ENCODE measurements at places on chromosomes 1 and 21. TPM values are rescaled to one million over a fixed set of nuclear protein-coding genes. Genes with fewer than 3 reads are reported as not detected.
A peak's percentile ranks its signal among the peaks of the same experiment; 100 is the strongest.

DNA sequence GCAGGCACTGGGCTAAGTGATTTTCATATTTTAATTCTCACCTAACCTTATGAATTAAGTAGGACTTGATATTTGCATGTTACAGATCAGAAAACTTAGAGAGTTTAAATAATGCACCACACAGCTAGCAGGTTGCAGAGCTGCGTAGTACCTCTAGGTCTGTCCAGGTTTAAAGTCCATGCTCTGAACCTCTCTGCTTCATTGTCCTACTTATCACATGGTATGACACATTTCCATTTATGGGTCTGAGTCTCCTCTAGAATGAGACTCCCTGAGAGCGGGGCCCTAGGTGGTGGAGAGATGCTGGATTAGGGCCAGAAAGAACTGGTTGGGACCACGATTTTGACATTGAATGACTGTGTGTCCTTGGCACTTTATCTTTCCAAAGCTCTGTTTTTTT lies 102.5 kb upstream of the USP24 start:
- no peaks in the 10 kb centered on the region for H3K36me3 ChIP-seq
- peaks cover 12% of the 10 kb centered on the region for H3K4me1 ChIP-seq
- no peak for DNase-seq
- no peak overlapping the region for H3K4me3 ChIP-seq
- no peaks in the 10 kb centered on the region for H3K27me3 ChIP-seq

DNA sequence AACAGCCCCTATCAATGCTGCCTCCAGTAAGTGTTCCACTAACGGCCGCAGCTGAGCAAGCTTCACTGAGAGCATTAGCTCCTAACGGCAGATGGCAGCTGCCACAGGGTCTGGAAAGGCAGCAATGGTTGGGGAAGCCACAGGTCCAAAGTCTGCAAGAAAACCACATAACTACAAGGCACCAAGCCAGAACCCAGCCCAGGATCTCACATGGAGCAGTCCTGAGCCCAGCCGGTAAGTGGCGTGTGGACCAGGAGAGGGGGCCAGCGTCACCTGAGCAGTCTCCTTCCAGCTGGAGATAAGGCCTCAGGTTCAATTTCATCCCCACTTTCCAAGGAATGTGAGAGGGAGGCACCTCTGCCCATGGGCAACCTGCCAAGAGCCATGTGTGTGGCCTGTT lies 13.2 kb downstream of the SYT2 start:
- H3K27me3 ChIP-seq: peaks cover 66% of the 10 kb centered on the region
- no peak for DNase-seq
- H3K36me3 ChIP-seq: no peaks in the 10 kb centered on the region
- no peaks in the 10 kb centered on the region for H3K4me1 ChIP-seq

Gene WNT3A
- total RNA-seq: not detected

DNA sequence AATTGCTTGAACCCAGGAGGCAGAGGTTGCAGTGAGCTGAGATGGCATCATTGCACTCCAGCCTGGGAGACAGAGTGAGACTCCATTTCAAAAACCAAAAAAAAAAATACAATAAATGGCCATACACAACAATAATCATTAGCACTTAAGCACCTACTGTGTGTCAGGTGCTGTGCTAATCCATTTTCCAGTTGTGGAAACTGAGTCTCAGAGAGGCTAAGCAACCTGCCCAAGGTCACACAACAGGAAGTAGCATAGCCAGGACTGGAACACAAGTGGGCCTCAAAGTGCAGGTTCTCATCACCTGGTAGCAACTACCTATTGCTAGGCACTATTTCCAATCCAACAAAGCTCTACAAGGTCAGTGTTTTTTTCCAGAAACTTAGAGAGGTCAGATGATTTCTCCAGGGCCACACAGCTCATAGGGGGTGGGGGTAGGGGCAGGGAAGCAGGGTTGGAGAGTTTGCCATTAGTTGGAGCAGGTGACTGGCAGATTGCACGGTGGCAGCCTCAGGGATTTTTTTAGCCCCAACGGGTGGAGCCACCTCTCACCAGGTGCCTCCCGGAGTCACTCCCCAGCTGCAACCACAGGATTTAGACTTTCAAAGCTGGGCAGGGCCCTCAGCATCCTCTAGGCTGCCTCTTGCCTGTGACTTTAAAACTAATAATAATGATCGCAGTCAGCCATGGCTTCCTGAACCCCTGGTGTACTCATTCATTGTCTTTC lies 52.5 kb upstream of the ID3 start:
- H3K4me1 ChIP-seq: no peaks in the 10 kb centered on the region
- no peaks in the 10 kb centered on the region for H3K27me3 ChIP-seq
- no peaks in the 10 kb centered on the region for H3K36me3 ChIP-seq

Gene PHLDA3
- total RNA-seq: 92.8 TPM

- H3K4me3 ChIP-seq: no peak overlapping the region
- no peaks in the 10 kb centered on the region for H3K36me3 ChIP-seq
- H3K4me1 ChIP-seq: peaks cover 4% of the 10 kb centered on the region
- DNase-seq: no peak
Measured at GRCh38 chr1:2557482-2558400, 1.6 kb downstream of the TNFRSF14 start.

Gene CFAP74
- total RNA-seq: 0.18 TPM

GRCh38 chr1:51744506-51745303 lies 127.8 kb downstream of the OSBPL9 start:
- H3K36me3 ChIP-seq: peaks cover 11% of the 10 kb centered on the region
- H3K27me3 ChIP-seq: no peaks in the 10 kb centered on the region
- no peak for DNase-seq
- H3K4me1 ChIP-seq: peaks cover 25% of the 10 kb centered on the region
- H3K4me3 ChIP-seq: no peak overlapping the region

Gene TOMM40L
- 9.3 TPM for total RNA-seq

GRCh38 chr1:39158327-39159086 lies 46.0 kb upstream of the MACF1 start:
- H3K27me3 ChIP-seq: no peaks in the 10 kb centered on the region
- H3K27ac ChIP-seq: no peak overlapping the region
- no peak for DNase-seq
- peaks cover 29% of the 10 kb centered on the region for H3K4me1 ChIP-seq

Gene PRR9
- not detected for total RNA-seq

- peaks cover 6% of the 10 kb centered on the region for H3K4me1 ChIP-seq
- H3K27me3 ChIP-seq: peaks cover 27% of the 10 kb centered on the region
- no peak overlapping the region for H3K4me3 ChIP-seq
- H3K27ac ChIP-seq: no peak overlapping the region
- no peak for DNase-seq
- H3K36me3 ChIP-seq: no peaks in the 10 kb centered on the region
Measured at GRCh38 chr1:7633506-7634245, 137.4 kb upstream of the VAMP3 start.

- H3K36me3 ChIP-seq: peaks cover 3% of the 10 kb centered on the region
- peak overlapping the region; percentile 82 for H3K27ac ChIP-seq
- no peaks in the 10 kb centered on the region for H3K27me3 ChIP-seq
- no peak for DNase-seq
- peaks cover 63% of the 10 kb centered on the region for H3K4me1 ChIP-seq
- H3K4me3 ChIP-seq: peak overlapping the region; percentile 30
Measured at GRCh38 chr1:6822530-6823359, 37.5 kb downstream of the CAMTA1 start.

DNA sequence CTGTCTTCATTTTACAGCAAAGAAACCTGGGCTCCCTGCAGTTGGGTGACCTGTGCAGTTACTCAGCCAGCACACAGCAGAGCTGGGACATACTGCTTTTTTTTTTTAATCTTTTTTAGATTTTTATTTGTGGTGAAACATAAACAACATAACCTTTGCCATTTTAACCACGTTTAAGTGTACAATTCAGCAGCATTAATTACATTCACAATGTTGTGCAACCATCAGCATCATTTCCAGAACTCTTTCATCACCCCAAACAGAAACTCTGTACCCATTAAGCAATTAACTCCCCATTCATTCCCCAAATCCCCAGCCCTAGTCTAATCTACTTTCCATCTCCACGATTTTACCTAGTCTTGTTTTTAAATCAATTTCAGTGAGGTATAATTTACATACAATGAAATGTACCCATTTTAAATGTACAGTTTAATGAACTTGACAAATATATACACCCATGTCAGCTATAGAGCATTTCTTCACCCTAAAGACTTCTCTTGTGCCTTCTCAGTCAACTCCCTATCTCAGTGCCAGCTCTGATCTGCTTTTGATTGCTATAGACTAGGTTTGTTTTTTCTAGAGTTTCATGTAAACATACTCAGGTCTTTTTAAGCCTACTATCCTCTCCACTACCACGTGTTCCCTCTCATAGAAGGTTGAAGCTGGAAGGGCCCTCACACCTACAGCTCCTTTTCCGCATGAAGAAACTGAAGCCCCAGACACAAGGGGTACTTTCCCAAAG lies 37.8 kb upstream of the C8B start:
- no peaks in the 10 kb centered on the region for H3K36me3 ChIP-seq
- peaks cover 17% of the 10 kb centered on the region for H3K27me3 ChIP-seq
- no peak overlapping the region for H3K27ac ChIP-seq
- peaks cover 6% of the 10 kb centered on the region for H3K4me1 ChIP-seq
- no peak overlapping the region for H3K4me3 ChIP-seq

- no peaks in the 10 kb centered on the region for H3K36me3 ChIP-seq
- H3K4me1 ChIP-seq: peaks cover 25% of the 10 kb centered on the region
- DNase-seq: no peak
- H3K4me3 ChIP-seq: no peak overlapping the region
- peak overlapping the region; percentile 88 for H3K27ac ChIP-seq
Measured at GRCh38 chr1:22221233-22221780, 78.4 kb upstream of the WNT4 start.

DNA sequence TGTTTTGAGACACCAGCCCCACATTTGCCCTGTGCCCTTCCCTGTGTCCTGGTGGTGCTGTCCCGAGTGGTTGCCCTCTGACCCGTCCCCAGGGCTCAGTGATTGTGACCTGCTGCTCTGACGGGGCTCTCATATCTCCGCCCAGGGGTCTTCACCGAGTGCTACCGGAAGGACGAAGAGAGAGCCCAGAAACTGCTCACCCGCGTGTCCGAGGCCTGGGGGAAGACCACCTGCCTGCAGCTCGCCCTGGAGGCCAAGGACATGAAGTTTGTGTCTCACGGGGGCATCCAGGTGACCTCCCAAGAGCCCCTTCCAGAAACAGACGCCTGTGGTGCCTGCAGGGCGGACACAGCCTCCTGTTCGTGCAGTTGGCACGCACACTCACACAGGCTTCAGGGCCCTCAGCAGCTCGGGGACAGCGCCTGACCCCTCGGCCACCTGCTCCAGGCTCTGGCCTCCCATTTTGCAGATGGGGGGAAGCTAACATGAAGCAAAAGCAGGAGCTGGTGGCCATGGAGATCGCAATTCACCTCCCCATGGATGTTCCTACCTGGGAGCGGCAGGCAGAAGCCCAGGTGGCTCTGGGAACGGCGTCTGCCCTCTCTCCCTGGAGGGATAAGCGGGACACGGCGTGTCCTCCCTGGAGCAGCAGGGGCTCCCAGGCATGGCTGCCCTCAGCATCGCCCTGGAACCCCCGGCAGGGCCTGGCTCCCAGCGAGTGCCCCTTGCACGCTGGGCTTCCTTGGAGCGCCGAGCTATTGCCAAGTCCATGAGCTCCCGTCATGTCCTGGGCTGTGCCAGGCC lies 45.9 kb downstream of the TRPM2 start:
- DNase-seq: peak; percentile 29
- no peaks in the 10 kb centered on the region for H3K27me3 ChIP-seq
- no peak overlapping the region for H3K4me3 ChIP-seq
- peaks cover 5% of the 10 kb centered on the region for H3K4me1 ChIP-seq

Gene COL9A2
- total RNA-seq: 49.9 TPM

Gene GABRD
- 0.14 TPM for total RNA-seq

GRCh38 chr1:70210820-70211219 lies 5.4 kb upstream of the LRRC40 start:
- no peak for DNase-seq
- H3K4me1 ChIP-seq: peaks cover 19% of the 10 kb centered on the region
- H3K36me3 ChIP-seq: peaks cover 2% of the 10 kb centered on the region
- H3K4me3 ChIP-seq: no peak overlapping the region

- H3K4me1 ChIP-seq: no peaks in the 10 kb centered on the region
- no peak overlapping the region for H3K4me3 ChIP-seq
- H3K36me3 ChIP-seq: peaks cover 61% of the 10 kb centered on the region
- H3K27me3 ChIP-seq: no peaks in the 10 kb centered on the region
- no peak for DNase-seq
- H3K27ac ChIP-seq: no peak overlapping the region
Measured at GRCh38 chr1:92679980-92680379, 104.9 kb downstream of the EVI5 start.

Gene FCMR
- not detected for total RNA-seq

DNA sequence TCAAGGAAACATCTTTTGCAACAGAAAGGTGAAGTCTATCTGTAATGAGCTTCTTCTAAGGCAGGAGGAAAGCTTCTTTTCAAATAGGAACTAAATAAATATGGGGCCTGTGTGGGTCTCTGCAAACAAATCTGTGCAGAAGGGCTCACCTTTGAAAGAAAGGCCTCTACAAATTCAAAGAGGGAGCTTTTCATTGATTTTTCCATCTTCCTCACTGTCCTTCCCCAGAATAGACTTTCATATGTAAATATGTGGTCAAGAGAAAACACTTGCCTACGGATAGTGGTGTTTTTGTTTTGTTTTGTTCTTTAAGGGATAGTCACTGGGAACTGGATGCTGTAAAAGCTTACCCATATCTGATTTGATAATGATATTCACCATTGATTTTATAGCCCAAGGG lies 223.4 kb downstream of the DSCAM start:
- H3K4me1 ChIP-seq: peaks cover 10% of the 10 kb centered on the region
- DNase-seq: no peak
- no peak overlapping the region for H3K4me3 ChIP-seq
- no peak overlapping the region for H3K27ac ChIP-seq
- peaks cover 3% of the 10 kb centered on the region for H3K27me3 ChIP-seq

GRCh38 chr1:226129230-226129629 lies 57.3 kb downstream of the ACBD3 start:
- H3K36me3 ChIP-seq: no peaks in the 10 kb centered on the region
- no peak overlapping the region for H3K27ac ChIP-seq
- peaks cover 2% of the 10 kb centered on the region for H3K27me3 ChIP-seq
- H3K4me3 ChIP-seq: no peak overlapping the region
- no peak for DNase-seq

DNA sequence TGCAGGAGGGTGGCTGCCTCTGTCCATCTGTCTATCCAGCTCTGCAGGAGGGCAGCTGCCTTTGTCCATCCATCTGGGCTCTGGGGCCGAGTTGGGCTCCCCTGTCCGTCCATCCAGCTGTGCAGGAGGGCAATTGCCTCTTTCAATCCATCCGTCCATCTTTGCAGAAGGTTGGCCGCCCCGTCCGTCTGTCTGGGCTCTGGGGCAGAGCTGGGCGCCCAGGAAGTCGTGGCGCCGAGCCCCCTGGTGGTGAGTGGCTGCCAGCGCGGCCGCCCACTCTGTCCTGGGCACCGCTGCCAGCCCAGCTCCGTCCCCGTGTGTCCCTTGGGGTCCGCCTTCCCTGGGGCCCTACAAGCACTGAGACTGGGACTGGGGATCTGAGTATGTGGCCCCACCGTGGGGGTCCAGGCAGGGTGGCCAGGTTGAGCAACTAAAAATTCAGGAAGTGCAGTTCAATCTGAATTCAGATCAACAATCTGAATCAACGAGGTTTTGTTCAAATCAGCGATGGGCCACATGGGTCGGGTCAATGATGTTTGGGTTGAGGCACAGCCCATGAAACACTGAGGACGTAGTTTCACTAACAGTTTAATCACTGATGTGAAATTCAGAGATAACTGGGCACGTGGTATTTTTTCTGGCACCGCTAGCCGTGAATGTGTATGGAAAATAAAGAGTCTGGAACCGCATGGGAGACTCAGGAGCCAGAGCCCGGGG lies 99.1 kb upstream of the ACTRT2 start:
- no peaks in the 10 kb centered on the region for H3K27me3 ChIP-seq
- H3K4me3 ChIP-seq: no peak overlapping the region
- H3K36me3 ChIP-seq: peaks cover 2% of the 10 kb centered on the region
- H3K27ac ChIP-seq: no peak overlapping the region

Gene PPM1J
- total RNA-seq: 4.4 TPM

Gene LHX8
- total RNA-seq: 0.20 TPM

- no peak overlapping the region for H3K4me3 ChIP-seq
- DNase-seq: no peak
- no peaks in the 10 kb centered on the region for H3K4me1 ChIP-seq
- H3K27me3 ChIP-seq: peaks cover 3% of the 10 kb centered on the region
- no peak overlapping the region for H3K27ac ChIP-seq
Measured at GRCh38 chr21:31599013-31599412, 60.5 kb upstream of the SOD1 start.

Measured in mesothelial cell of epicardium (in vitro differentiated cells).